Stimulated activated CD4-positive, alpha-beta T cell treated with anti-CD3 and anti-CD28 coated beads, Interleukin-1b, Interleukin-23, amount 100 ng/mL, for 1 hour (primary cell): ENCODE measurements at places on chromosomes 12 and 14.

DNA sequence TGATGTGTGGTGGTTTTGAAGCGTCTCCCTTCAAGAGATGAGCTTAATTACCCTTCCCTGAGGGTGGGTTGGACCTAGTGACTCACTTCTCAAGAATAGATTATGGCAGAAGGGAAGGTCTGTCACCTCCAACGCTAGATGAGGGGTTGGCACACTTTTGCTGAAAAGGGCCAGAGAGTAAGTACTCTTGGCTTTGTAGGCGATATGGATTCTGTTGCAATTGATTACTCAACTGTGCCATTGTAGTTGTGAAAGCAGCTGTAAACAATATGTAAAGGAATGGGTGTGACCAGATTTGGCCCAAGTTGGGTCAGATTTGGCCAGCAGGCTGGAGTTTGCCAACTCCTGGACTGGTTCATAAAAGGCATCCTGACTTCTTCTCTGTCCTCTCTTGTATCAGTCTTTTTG lies 53.3 kb downstream of the SMIM41 start:
- no peak for DNase-seq

DNA sequence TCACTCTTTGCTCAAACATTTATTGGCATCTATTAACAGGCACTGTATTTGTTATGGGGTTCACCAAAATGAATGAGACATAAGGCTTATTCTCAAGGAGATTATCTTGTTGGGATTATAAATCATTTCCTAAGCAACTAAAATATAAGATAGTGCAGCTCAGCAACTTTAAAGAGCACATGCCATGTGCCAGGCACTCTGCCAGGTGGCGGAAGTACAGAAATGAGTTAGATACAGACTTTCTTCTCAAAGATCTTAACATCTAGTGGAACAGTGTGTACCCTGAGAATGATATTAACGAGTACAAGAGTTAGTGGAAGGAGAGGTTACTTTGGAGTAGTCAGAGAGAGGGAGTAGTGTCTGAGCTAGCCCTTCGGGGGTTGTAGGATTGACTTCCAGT lies 28.4 kb upstream of the TOMM20L start:
- no peak for DNase-seq

DNA sequence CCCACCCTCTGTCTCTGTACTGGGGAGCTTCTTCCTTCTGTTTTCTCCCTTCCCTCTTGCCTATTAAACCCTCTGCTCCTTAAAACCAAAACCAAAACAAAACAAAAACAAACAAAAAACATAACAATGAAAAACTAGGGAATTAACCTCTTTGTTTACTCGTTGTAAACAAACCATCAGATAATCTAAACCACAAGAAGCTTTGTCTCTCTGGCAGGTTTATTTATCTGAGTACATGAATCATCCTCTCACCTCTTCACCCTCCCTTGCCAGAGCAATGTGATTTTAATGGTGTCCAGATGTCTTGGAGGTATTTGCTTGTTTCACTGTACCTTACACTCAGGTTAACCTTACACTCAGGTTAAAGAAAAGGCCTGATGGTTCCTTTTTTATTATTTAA lies 66.1 kb downstream of the DYRK2 start:
- no peak for DNase-seq

DNA sequence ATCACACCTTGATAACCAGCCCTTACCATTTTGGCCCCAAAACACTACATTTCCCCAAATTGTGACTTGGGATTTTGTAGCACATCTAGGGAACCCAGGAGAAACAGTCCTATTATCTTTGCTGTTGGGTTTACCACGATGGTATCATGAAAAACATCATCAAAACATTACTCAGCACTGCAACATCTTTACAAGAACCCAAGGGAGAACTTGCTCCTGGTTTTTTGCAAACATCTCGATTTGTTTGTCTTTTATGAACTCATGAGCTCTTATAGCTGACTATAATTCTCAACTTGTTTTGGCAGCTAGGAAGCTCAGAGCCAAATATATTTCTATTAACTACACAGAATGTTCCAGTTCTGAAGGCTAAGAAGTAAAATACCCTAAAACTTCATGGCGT lies 65.7 kb downstream of the TBX5 start:
- DNase-seq = no peak

GRCh38 chr12:75944097-75944904 lies 87.3 kb downstream of the PHLDA1 start:
- DNase-seq = no peak

DNA sequence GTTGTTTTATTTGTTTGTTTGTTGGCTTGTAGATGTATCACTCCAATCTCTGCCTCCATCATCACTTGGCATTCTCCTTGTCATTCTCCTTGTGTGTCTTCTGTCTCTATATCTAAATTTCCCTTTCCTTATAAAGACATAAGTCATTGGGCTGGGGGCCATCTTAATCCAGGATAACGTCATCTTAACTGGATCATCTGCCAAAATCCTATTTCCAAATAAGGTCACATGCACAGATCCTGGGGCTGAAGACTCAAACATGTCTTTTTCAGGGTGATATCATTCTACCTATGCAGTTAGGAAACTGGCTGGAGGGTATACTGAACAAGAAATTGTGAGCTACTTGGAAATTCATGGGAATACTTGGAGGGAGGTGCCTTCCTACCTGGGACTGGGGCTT lies 8.7 kb upstream of the CCDC60 start:
- DNase-seq = no peak

- no peak for DNase-seq
Measured at GRCh38 chr12:81958406-81958805, 199.3 kb upstream of the PPFIA2 start.

DNA sequence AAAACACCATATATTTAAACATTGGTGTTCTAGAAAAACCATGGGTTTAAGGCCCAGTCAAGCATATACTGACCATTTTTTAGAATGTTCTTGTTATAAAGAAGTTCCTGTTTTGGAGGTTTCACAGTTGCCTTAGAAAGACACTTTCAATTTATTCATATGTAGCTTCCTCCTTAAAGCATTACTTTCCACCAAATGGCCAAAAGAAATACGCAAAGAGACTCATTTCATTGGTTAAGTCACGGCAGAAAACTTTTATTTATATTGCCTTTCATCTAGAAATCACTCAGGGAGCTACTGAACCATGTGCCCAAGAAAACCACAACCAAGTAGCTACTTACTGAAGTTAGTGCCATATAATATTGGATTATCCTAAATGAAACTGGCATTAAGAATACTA lies 40.0 kb downstream of the MYBPC1 start:
- DNase-seq = no peak

DNA sequence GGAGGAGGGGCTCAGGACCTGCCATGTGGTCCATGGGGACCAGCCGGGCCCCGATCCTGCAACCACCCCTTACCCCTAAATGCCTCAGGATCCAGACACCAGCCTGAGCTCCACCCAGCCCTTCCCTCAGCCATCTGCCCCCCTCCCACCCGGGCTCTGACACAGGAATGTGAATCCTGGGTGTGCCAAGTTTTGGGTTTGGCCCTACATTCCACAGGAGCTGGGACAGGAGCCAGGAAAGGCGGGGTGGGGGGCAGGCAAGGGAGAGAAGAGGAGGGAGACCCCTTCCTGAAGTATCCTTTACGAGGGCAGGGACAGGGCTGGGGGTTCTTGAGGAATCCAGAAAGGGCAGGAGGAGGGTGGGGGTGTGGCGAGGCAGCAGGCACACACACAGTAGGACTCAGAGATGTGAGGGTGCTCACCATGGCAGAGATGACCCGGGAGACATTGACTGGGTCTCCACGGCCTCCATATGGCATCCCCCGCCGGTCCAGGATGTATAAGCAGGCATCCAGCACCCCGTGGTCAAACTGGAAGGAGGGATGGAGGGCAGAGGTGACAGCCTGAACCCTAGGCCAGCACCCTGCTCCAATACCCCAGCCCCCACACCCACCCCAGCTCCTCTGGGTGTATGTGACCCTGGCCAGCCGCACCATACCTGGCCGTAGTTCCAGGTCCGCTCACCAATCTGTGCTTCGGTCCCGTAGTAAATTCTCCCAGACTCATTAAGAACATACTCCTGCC lies 3.5 kb downstream of the TGM1 start:
- DNase-seq = no peak

DNA sequence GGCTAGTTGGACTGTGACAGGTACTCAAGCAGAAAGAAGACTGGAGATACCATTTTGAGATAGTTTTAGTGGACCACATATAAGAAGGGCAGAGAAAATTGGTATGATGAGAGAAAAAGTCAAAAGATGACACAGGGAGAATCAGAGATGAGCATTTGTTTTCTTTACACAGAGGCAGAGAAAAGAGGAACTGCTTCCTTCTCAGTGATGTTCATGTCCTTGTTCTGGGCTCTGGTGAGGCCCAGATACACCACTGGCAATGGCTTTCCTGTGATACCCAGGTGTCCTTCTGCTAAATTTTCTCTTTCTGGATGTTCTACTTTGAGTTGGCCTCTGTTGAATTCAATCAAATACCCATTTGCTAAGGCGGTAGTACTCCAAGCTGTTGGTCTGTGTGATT lies 1782.7 kb upstream of the SEL1L start:
- no peak for DNase-seq

DNA sequence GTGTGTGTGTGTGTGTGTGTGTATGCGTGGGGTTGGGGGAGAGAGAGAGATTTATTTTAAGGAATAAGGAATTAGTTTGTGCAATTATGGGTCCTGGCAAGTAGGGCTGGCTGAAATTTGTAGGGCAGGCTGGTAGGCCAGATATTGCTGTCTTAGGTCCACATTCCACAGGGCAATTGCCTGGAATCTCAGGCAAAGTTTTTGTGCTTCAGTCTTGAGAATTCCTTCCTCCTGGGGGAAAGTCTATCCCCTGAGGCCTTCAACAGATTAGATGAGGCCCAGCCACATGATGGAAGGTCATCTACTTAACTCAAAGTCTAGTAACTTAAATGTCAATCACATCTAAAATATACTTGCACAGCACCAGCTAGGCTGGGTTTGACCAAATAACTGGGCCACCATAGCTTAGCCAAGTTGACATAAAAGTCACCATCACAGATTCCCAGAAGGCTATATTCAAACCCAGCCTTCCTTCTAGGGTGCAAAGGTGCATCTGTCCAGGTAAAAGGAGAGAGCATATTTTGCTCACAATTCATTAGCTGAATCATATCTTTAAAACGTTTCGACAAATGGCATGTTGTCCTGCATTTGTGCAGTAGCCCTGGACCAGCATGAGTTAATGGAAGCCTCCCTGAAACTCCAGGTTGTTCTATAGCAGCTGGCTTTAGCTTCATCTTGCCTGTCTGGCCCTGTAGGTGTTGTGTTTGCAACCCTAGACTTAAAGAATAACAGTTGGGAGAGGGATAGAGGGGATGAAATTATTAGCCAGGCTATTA lies 63.1 kb downstream of the C14orf132 start:
- DNase-seq = no peak

- DNase-seq = no peak
Measured at GRCh38 chr14:66508846-66509621, 1.1 kb downstream of the GPHN start.

DNA sequence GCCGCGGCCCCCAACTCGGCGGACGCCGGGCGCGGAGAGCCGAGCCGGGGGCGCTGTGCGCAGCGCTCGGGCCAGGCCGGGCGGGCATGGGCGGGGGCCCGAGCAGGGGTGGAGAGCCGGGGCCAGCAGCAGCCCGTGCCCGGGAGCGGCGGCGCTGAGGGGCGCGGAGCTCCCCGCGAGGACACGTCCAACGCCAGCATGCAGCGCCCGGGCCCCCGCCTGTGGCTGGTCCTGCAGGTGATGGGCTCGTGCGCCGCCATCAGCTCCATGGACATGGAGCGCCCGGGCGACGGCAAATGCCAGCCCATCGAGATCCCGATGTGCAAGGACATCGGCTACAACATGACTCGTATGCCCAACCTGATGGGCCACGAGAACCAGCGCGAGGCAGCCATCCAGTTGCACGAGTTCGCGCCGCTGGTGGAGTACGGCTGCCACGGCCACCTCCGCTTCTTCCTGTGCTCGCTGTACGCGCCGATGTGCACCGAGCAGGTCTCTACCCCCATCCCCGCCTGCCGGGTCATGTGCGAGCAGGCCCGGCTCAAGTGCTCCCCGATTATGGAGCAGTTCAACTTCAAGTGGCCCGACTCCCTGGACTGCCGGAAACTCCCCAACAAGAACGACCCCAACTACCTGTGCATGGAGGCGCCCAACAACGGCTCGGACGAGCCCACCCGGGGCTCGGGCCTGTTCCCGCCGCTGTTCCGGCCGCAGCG lies 639 bp downstream of the FZD10 start:
- DNase-seq = no peak

GRCh38 chr12:51306507-51306906 lies 17.5 kb downstream of the BIN2 start:
- DNase-seq = no peak

GRCh38 chr12:46266869-46267574 lies 1.8 kb downstream of the SLC38A1 start:
- peak; percentile 27 for DNase-seq

DNA sequence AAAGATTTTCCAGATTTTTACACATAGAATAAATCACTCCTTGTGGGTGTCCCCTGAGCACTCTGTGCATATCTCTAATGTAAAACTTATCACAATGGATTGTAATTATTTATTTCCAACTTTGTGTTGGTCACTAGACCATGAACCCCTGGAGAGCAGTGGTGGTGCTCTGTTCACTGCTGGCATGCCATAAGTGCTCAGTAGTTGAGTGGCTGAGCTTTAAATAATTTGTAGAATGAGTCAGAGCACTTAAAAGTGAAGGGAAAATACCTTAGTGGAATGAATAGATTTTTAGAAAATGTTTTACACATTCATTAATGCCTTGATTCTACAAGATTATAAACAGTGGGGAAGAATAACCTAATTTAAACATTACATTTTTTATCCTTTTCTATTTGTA lies 6.3 kb downstream of the MGAT4C start:
- DNase-seq = no peak

DNA sequence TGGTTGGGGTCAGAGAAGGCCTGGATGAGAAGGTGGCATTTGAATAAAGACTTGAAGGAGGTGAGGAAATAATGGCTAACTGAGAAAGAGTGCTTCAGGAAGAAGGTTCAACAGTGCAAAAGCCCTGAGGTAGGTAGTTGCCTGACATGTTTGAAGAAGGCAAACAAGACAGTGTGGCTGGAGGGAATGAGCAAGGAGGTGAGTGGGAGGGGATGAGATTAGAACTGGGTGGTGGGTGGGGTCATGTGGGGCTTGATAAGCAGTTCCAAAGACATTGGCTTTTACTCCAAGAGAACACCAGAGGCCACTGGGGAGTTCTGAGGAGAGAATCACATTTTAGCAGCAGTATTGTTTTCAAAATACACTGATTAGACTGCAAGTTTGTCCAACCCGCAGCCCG lies 50.5 kb downstream of the HSPB8 start:
- no peak for DNase-seq
